Hippocampal formation (tissue), 2 donors: ENCODE measurements at places on chromosomes 7 and 10.

DNA sequence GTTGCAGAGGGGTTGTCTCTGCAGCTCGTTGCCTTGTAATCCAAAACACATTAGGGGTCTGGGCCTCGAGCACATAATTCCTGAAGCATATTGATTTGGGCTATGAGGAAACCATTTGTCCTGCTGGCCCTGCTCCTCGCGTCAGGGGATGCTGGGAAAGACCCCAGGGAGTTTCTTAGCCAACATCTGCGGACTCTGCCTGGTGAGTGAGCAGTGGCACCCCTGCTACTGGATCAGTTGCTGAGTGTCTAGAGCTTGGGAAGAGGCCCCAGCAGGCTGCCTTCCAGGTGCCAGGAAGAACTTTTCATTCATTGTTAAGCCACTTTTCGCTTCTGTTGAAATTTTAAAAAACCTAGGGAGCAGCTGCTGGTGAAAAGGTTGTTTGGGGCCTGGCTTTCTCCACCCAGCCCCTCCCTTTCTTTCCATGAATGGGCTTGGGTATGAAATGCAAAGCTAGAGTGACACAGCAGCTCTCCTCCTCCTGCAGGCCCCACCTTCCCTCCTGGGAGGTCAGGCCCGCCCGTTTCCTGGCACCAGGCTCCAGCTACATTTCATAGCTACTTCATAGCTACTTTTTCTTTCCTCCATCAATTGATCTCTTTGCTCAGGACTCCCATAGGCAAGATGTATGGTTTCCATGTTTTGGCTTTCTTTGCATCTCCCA is 26.8 kb downstream of the TACR2 start:
- no peak for DNase-seq

GRCh38 chr10:123165445-123166072 is 11.4 kb downstream of the BUB3 start:
- DNase-seq, result no peak

- DNase-seq, result no peak
These were observed 224.8 kb downstream of the DNAJB9 start for GRCh38 chr7:108794466-108794865.

- DNase-seq, result no peak
These were observed 55.7 kb downstream of the NOD1 start for GRCh38 chr7:30422922-30423321.
